ENCODE measurements at places on chromosomes 7 and 10.

DNA sequence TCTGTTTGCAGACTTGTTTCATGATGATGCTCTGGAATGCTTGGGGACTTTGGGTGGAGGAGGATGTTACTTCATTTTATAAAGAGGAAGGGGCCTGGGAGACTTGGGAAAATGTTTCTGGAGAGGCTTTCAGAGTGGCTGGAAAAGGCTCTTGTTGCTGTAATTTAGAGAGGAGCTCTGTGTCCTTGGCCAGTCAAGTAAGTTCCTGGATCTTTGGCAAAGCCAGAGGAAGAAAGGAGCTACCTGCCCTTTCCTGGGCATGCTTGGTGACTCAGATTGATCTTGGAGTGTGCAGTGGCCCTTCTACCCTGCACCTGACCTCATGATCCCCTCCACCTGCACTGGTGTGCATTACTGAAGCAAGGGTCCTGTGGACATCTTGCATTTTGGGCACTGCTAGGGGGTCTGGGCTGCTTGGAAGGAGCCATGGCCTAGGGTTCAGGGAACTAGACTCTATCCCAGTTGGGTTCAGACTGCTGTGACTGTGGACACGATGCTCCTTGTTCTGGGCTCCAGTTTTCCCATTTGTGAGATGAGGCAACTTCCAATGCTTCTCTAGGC lies 56.1 kb downstream of the ADCYAP1R1 start:
- no peak for DNase-seq

DNA sequence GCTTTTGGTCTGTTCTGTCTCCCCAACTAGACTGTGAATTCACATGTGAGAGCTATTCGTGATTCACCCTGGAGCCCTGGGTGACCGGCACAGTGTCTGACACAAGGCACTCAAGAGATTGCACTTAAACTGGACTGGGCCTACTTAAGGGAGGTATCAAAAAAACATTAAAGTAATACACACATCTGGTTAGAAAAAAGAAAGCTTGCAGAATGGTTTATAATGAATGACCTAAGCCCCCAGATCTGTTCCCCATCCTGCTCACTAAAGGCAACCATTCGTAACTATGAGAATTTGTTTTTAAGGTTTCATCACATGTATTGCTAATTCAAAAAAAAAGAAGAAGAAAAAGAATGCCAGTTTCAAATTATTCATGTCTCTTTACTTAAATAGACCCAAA lies 74.5 kb downstream of the DGKI start:
- no peak for DNase-seq

DNA sequence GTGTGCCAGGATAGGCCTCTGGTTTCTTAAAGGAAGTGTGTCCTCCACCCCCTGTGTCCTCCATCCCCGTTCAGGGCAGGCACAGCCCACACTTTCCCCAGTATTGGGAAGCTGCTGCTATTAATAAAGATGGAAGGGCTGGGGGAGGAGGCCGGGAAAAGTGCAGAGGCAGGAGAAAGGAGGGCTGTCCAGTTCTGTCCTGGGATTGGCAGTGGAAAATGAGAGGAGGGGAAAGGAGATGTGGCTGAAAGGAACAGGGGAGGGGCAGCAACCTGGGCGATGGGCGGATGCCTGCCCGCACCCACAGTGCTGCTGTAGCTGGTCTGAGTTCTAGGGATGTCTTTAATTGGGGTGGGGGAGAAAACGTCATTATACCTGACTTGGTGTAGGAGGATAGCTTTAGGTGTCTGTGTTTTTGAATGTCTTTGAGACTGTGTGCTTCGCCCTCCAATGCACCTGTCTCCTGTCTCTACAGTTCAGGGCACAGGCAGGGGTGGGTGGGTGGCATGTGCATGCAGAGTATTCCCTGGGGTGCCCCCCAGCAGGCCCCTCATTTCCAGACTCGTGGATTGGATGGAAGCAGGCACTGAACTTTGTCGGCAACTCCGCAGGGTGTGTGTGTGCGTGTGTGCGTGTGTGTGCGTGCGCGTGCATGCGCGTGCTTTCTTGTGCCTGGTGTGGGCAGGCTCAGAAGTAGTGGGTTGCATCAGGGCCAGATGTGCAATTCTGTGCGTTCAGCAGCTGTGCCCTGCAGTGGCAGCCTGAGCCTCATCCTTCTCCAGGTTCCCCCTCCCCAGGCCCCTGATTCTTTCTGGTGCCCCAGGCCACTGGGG lies 2.5 kb downstream of the TRIM8 start:
- DNase-seq, result peak; percentile 21

DNA sequence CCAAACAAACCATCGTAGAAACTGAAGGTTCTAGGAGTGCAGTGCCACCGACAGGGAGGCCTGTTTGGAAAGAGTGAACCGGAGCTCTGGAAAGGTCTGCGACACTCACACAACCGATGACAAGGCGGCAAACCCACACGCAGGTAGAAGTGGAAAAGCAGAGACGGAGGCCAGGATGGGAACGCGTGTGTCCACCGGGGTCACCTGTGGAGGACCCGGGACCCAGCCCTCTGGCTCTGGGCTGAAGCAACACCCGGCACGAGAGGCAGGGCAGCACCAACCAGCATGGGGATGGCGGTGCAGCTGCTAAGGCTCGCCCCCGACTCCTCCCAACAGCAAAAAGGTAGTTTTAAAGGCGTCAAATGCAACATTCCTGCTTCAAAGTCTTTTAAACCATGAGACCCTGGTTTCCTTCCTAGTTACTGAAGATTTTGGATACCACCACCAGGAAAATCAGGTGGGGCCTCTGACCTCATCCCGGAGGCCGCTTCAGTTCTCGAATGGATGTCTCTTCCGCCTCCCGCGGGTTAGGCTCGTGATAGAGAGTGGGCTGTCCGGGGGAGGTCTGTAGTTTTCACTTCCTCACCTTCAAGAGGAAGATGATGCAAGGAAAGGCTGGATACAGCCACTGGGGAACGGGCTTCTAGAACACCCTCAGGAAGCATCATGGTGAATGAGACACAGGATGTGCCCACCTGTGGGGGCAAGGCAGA lies 115.5 kb downstream of the SMURF1 start:
- DNase-seq, result no peak

DNA sequence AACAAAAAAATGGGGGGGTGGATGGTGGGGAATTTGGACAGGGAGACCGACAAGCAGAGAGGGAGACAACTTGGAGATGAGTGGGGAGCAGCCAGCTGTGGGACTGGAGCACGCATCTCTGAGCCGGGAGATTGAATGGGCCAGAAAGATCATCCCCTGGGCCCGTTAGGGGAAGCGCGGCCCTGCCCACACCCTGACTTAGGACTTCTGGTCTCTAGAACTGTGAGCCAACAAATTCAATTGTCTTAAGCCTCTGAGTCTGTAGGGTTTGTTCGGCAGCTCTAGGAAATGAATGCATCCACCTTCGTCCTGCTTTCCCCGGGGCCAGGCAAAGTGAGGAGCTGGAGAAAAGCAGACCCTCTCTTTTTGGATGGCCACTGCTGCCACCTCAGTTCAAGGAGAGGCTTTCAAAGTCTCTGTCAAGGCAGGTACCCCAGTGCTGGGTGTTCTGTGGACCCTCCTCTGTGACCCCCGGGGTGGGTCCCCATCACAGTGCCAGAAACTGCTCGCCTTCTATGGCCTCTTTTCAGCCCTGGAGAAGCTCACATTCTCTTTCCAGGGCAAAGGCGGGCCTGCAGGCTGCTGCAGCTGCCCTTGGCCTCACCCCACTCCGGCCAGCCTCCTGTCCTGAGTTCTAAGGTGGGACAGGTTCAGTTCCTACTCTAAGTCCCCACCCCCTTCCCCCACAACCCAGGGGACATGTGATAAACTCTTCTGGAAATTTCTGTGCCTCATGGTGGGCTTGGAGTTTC lies 423.2 kb downstream of the RPS24 start:
- no peak for DNase-seq

DNA sequence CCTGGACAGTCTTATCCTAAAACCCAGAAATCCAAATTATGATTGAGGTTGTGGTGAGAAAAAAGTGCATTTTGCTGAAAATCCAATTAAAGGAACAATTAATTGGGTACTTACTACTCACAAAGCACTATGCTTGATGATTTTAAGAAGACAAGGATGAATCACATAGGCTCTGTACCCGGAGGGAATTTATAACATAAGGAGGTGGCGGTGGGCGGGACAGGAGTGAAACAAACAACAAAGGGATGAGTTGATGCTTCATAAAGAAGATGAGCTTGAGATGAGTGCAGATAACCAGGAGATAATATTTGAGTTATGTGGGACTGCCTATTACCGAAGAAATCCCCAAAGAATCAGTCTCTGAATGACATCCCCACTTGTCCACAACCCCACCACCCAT lies 171.1 kb upstream of the FZD8 start:
- DNase-seq, result no peak

GRCh38 chr7:1410992-1411391 lies 48.3 kb downstream of the MICALL2 start:
- DNase-seq, result no peak

DNA sequence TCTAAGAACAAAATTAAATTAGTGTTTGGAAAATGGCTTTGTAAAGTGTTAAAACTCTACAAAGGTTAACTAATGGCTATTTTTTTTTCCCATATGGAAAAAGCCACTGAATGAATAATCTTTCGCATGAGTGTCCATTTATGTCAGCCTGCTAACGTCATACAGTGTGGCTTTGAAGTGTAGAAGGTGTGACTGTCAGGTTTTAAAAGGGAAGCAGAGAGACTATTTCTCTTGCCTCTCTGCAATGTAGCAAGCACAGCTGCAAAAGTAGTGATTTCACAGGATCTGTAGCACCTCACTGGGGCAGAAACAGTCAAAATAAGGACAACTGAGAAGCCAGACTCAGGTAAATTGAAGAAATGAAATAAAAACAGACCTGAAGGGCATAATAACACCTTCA lies 53.4 kb downstream of the CREB5 start:
- no peak for DNase-seq

DNA sequence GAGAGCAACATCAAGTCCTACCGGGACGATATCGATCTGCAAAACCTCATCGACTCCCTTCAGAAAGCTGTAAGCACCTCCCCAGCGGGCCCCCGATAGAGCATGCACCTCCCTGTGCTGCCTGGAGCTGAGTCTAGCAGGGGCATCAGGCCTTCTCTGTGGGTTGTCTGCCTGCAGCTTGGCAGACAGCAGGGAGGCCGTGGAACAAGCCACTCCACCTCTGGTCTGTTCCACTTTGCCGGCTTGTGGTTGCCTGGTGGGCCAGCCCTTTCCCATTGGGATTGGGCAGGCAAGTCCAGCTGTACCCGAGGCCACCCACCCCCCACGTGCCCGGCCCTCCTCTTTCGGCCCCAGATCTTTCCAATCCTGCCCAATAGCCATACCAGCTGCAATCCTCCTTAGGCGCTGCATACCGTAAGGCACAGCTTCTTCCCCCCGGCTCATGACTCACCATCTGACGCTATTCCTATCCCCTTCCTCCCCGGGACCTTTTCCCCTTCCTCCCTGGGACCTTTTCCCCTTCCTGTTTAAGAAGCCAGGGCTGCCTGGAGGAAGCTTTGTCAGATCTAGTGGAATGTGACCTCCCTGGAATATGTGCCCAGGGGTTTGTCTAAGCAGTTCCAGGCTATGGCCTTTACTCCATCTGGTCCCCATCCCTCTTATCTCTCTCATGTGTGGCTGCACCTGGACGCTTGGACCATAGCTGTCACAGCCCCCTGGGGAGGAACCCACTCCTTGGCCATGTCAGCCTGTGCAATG lies 28.1 kb upstream of the SH2D4B start:
- DNase-seq, result no peak

DNA sequence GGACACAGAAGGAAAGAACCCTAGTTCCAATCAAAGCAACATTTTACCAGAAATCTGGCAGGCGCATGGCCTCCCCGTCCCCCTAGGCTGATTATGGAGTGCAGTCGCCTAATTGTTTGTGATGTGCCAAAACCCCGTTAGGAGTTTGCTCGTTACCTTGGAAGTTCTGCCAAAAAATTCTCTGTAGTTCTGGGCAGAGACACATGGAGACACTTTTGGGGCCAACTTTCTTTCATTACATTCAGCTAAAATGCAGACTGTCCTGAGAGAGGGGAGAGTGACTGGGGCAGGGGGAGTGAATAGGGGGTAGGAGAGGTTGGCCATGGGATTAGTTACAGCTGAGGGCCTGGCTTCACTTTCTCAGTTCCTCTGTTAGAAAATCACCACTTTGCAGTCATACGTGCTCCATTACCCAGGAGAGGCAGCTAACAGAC lies 158.0 kb upstream of the NPVF start:
- no peak for DNase-seq

DNA sequence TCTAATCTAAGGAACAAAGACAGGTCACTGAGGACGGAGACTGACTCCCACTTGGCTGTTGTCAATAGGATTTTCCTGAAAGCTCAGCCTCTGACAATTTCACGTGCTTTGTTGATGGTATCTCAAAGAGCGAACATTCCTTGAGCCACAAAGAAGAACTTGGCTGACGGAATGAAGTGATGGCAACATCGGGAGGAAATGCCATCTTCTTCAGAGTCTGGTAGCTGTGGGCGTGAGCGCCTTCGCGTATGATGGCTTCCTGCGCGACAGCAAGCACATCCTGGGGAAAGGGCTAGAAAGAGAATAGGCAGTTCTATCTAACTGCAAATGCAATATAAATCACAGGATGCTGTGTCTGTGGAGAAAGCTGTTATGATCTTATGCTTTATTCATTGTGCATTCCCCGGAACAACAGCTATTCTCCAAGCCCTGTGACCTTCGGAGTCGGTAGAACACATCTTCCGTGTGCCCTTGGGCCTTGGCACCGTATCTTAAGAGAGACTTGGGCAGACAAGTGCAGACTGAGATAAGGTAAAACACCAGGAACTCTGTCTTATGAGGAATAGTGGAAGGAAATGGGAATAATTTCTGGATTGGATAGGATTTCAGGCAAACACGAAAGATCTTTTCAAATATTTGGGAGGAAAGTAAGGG lies 19.6 kb upstream of the GTPBP4 start:
- DNase-seq, result no peak

DNA sequence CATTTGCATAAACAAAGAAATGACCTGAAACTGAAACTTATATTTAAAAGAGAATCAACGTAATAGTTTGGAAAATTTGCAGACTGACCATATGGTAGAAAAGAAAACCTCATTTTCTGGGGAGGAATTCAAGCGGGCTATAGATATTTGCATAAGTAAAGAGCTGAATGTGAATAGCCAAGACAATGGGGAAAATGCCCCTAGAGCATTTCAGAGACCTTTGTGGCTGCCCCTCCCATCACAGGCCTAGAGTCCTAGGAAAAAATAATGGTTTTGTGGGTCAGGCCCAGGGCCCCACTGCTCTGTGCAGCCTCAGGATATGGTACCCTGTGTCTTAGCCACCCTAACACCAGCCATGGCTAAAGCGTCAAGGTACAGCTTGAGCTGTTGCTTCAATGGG lies 480.6 kb upstream of the MBL2 start:
- no peak for DNase-seq

DNA sequence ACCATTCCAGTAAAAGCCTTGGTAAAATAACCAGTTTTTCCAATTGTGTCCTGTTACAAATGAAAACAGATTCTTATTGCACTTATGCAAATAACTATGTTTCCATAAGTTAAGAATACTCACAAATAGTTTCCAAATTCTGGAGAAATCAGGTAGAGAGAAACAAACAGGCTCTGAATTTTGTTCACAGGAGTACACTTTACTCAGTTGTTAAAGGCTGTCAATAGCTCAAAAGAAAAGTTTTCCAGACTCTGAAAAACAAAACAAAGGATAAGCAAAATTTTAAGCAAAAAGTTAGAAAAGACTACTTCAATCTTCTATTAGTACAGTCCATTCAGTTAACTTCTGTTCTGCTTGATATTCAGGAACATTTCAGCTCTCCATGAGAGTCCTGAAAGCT lies 32.8 kb upstream of the ZNF365 start:
- DNase-seq, result no peak

All from T-helper 9 cell (primary cell).